NCI-H187 treated with DMSO at 0.1 percent for 48 hours (cell line): ENCODE measurements at places on chromosomes 5 and 9.

- DNase-seq = no peak
These were observed 11.3 kb downstream of the MYOZ3 start for GRCh38 chr5:150672237-150672883.

DNA sequence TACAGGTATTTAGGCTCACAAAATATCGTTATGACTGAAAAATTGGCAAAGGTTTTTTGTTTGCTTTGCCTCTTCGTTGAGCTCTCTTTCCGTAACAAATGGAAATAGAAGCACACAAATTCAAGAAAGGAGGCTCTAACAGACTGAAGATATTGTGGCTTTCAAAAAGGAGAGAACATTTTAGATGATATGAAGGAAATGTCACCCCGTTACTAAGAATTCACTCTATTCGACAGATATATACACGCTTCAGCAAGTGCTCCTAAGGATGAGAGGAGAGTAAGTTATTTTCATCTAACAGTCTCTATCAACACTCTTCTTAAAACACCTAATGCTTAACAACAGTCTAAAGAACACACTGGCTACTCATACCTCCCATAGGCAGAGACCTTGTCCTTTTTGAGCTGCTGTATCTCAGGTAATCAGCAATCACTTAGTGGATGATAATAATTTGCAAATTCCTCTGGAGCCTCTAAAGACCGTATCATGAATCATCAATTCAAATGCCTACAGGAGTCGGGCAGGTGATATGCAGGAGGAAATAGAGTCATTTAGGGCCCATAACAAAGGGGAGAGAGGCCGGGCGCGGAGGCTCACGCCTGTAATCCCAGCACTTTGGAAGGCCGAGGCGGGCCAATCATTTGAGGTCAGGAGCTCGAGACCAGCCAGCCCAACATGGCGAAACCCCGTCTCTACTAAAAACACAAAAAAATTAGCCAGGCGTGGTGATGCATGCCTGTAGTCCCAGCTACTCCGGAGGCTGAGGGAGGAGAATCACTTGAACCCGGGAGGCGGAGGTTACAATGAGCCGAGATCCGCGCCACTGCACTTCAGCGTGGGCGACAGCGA lies 1.4 kb upstream of the HSDL2 start:
- no peak for DNase-seq

DNA sequence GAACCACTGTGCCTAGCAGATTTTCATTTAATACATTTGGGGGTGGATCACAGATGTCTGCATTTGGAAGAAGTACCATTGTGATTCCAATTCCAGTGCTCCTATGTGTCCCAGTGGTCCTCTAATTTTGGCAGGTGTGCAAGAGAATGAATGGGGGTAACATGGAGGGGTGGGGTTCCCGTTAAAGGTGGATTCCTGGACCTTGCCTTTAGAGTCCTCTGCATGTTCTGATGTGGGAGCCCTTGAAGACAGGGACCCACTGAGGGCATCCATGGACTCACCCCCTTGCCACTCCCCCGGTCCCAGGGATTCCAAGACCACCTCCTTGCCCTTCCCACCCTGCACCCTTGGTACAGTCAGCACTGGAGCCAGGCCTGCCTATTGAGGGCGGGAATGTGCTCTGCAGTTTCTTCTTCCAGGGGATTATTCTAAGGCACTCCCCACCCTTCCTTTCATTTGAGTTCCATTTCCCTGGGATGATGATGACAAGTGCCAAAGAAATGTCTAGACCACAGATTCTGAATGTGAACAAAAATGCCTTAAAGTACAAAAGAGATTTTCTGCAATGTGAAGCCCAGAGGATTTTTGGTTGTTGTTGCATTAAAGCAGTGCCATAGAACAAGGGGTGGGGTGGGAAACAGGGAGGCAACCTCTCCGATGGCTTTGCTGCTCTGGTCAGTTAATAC lies 119.4 kb upstream of the PTCH1 start:
- no peak for DNase-seq

GRCh38 chr5:91027405-91028139 lies 355.5 kb downstream of the ARRDC3 start:
- no peak for DNase-seq

- no peak for DNase-seq
These were observed 31.4 kb downstream of the SLC12A7 start for GRCh38 chr5:1080432-1080831.

DNA sequence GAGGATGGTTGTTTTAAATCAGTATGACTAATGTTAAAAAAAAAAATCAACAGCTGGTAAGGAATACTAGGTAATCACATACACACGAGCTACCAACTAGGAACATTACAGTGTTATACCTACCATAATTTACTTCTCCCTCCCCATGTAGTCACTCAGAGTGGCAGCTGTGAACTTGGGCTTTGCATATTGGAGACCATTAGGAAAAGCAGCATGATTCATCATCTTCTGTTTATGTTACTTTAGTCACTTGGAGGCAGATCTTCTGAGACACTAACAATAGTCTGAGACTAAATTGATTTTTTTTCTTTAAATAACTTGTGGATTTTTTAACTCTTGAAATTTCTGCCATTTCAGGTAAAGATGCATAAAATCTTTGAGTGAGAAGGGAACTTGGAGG lies 141.5 kb upstream of the NR4A3 start:
- DNase-seq = no peak

- DNase-seq = no peak
These were observed 145.5 kb downstream of the ERCC6L2 start for GRCh38 chr9:96020792-96021550.

GRCh38 chr5:95081500-95081960 lies 203.4 kb downstream of the MCTP1 start:
- DNase-seq = no peak

- DNase-seq = no peak
These were observed 502.0 kb upstream of the KLF4 start for GRCh38 chr9:107991581-107991980.

DNA sequence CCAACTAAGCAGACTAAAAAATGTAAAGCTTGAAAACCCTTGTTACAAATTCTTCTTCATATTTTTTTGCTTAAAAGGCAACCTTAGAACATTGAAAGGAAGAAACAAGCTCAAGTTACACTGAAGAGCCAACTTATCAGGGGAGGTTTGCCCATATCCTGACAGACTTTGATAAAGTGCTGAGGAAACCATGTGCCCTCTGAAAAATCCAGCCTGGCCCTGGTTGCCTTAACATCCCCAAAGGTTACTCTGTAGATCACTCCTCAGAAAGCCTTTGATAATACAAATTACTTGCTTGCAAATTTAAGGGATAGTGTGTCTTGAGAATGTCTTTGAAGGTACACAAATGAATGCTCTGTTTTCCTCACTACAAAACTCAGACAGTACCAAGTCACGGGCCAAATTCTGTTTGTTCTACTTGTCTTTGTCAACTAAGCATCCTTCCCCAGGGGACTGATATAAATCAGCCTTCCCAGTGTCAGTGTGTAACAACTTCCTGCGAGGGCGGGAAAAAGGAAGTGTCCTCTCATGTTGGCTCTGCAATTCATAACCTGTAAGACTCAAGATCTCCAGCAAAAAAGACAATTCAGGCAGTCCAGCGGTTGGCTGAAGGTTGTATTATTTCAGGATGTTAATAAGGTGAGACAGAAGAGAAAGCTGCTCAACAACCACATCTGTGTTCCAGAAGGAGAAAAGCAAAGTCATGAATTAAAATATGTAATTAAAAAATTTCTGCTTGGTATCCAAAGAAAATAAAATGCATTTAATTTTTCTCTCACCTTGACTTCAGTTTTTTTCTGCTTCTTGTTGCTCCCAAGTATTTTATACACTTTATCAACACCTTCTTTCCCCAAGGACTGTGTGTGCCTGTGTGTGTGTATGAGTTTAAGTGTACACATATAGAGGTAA lies 199.9 kb downstream of the PIK3R1 start:
- peak; percentile 27 for DNase-seq

- DNase-seq = no peak
These were observed 27.8 kb downstream of the GSN start for GRCh38 chr9:121295662-121296191.
